Omental fat pad (tissue), 4 donors: ENCODE measurements at places on chromosomes 2 and 18.

DNA sequence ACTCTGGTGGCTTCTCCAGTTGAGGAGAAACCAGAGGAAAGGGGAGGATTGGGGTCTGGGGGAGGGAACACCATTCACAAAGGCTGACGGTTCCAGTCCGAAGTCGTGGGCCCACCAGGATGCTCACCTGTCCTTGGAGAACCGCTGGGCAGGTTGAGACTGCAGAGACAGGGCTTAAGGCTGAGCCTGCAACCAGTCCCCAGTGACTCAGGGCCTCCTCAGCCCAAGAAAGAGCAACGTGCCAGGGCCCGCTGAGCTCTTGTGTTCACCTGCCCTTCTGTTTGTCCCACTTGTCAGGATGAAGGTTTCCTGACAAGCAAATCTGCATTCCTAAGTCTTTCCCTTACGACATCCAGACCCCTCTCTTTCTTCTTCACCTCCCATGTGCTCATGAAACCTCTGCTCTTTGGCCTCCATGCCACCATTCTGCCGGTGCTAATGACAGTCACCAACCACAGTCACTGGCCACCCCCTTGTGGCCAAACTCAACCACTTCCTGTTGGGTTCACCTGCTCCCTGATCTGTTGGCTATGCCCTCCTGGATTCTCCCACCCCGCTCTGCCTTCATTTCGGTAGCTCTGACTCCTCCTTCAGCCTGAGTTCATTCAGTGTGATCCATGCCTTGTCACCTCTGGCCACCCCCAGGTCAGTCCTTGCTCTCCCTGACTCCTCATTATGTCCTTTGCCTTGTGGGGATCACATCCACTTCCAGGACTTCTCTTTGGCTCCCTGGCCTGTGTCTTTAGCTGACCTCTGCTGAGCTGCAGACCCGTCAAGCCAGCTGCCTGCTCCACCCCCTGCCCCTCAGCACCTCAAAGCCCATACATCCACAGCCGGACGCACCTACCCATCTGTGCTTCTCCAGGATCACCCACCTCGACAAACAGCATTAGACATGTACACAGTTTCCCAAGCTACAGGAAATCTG lies 17.6 kb downstream of the EMX1 start:
- no peak for DNase-seq

GRCh38 chr18:33116376-33116775 lies 324.1 kb downstream of the CCDC178 start:
- DNase-seq = no peak

DNA sequence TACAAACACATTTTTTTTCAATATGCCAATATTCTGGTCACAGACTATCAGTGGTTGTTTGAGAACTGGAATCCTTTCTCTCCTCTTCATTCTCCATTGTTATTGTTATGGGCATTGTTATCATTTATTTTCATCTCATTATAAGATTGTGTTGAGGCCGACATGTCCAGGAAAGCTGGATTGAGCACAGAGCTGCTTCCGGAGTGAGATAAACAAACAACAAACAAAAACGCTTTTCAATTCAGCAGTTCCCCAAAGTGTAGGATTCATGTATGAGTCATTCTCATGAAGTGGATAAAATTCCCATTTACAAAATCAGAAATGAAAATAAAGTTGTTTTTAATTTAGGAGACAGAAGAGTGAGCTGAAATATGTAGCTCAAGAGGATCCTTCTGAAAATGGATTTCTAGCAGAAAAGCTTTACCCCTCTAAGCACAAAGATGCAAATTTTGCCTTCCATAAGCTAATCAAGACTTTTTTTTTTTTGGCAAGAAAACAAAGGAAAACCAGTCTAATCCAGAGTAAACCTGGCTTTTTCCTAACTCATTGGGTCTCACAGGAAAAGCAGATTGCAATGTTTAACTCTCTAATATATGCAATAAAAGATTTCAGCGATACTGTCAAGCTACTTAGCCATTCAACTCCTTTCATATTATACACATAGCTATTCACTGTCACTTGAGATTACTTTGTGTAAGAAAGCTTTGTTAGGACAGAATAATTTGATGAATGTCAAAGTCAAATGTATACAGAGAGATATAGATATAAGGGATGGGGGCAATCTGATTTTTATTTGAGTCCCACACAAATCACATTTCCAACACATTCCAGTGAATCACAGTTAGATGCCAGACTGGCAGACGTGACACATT lies 1441.7 kb upstream of the CELF4 start:
- no peak for DNase-seq

- no peak for DNase-seq
Observed at GRCh38 chr18:5195656-5196055, 1.4 kb downstream of the AKAIN1 start.

DNA sequence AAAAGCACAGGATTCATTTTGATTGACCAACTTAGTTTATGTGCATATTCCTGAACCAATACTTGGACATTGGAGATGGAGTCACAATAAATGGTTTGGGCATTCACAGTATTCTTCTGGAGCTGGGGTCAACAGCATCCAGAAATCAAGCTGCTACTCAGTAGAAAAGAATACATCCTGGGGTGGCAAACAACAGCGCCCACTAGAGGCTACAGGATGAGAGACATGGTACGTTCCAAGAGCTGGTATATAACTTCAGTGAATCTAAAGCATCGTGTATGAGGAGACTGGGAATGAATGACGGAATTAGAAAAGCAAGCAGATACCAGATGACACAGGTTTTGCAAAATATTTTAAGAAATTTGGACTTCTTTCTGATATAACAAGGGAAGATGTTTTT lies 142.9 kb upstream of the FIGN start:
- DNase-seq = no peak

DNA sequence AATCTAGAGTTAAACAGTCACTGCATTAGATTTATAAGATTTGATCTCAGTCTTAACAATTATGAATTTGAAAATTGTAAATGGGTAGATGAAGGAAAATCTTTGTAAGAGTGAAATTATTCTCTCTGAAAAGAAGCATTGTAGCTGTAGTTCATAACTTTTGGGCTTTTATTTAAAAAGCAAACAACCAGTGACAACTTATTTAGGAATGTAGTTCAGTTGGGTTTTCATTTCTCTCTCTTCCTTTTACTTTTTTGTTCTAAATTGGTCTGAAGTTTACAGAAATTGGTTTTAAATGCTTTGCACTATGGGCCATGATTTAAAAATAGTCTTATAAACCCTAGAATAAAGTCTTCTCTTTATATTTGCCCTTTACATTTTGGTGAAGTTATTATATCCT lies 296.6 kb downstream of the GULP1 start:
- DNase-seq = no peak

DNA sequence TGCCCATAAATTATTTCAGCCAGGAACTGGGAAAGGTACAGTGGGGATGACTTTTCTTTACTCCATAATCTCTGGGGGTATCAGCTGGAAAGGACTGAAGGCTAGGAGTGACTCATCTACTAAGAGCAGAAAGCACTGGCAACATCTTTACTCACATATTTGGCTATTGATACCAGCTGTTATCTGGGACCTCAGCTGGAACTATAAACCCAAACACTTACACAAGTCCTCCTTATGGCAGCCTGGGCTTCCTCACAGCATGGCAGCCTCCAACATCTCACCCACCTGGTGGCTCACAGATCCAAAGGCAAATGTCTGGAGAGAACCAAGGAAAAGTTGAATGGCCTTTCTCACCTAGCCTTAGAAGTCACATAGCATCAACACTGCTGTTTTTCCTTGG lies 379.0 kb upstream of the RND3 start:
- DNase-seq = no peak

- no peak for DNase-seq
Observed at GRCh38 chr18:56166914-56167313, 471.5 kb downstream of the TXNL1 start.

GRCh38 chr2:242011991-242012764 lies 142.6 kb downstream of the RTP5 start:
- no peak for DNase-seq

- DNase-seq = no peak
Observed at GRCh38 chr2:98298683-98299164, 47.5 kb upstream of the CNGA3 start.

- DNase-seq = no peak
Observed at GRCh38 chr2:32172870-32173269, 7.2 kb downstream of the SLC30A6 start.

- DNase-seq = no peak
Observed at GRCh38 chr2:236045251-236046235, 122.6 kb downstream of the GBX2 start.

DNA sequence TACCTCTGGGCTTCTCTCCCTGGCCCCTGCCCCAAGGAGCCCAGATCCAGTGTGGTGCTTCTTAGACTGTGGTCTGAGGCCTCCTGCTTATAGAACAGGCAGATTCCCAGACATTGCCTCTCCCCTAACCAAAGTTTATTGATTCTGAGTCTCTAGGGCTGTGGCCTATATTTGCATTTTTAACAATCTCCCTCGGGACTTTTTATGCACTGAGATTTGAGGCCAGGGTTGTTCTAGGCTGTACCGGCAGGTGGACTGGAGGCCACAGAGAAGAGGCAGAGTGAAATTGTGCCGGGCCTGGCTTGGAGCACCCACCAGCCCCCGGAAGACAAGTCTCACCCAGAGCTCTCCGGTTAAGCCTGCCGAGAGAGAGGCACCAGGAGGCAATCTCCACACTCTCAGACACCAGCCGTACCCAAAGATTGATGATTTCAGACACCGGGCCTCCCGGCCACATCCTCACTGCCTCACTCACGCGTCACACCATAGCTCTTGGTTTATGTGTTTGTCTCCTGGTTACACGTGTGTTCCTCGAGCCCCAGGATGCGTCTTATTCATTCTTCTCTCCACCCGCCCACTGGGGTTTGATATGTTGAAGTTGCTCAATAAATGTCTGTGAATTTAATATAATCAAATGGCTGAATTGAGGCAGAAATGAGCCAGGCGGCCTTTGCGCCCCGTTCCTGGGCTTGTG lies 203.7 kb downstream of the KLHL29 start:
- no peak for DNase-seq

GRCh38 chr2:96546797-96547196 lies 10.2 kb downstream of the ARID5A start:
- no peak for DNase-seq

DNA sequence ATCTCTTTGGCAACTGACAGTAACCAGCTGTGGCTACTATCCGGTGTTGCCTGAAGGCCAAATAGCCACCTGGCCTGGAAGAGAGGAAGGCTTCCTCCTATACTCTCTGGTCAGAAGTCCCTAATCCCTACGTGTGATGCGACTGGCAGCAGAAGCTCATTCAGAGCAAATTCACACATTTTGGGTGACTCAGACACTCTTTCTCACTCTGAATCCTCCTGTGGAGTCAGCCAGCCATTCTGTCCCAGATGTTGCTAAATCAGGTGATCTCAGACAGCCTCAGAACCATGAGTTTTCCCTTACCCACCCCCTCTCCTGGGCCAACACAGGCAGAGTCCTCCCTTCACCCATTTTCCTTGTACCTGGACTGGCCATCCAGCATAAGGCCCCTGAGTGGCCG lies 34.7 kb downstream of the CFAP53 start:
- DNase-seq = no peak

GRCh38 chr2:109204412-109204811 lies 75.4 kb downstream of the SH3RF3 start:
- no peak for DNase-seq

DNA sequence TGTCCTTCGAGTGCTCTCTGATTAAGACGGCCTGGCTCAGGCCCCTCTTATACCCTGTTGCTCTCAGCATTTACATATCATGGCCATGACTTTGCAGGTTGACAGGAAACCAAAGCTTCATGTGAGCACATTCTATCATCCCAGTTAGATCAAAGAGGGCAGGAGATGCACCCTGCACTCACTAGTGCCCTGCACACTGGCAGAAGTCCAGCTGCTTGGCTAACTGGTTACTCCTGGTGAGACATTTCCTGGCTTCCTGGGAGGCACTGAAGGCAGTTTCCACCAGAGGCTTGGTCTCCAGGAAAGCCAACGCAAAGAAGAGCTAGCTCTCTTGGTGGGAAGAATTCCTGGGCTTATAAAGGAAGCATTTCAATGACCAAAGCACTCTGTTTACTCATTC lies 66.3 kb downstream of the LIPG start:
- DNase-seq = no peak

DNA sequence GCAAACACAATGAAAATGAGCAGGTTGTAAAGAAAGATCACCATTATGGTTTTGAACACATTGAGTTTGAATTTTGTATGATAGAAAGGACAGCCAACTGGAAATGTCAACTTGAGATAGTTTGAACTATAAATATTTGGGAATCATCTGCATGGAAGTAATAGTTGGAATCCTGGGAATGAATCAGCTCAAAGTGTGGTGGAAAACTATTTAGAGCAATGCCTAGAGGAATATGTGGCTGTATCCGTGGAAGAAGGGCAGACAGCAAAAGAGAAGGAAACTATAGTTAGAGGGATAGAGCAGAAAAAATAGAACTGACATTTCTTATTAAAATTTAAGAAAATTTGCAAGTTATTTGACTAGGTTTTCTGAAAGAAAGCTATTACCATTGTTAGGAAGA lies 112.5 kb upstream of the OTX1 start:
- DNase-seq = no peak

DNA sequence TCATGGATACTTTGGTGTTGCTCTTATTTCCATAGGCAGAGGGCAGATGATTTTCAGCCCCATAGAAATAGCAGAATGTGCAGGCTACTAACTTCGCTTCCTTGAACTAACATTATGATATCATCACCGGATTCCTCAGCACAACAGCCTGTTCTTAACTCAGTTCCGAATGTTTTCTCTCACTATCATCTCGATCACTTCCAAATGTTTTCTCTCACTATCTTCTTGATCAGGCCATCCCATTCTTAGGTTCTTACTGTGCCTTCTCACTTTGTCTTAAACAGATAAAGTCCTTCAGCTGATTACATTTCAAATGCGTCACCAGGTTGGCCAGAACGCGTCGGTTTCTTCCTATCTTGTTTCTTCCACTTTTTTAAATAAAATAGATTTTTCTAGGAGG lies 11.4 kb upstream of the MBD2 start:
- DNase-seq = no peak

DNA sequence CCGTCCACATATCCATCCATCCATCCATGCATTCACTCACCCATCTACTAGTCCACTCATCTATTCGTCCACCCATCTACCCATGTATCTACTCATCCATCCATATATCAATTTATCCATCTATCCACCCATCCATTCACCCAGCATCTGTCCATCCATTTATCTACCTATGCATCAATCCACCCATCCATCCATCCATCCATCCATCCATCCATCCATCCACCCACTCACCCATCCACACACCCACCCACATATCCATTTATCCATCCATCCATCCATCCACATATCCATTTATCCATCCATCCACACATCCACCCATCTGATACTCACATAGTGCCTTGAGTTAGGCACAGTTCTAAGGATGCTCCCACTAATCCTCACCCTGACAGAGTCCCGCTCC lies 99.0 kb downstream of the MBP start:
- no peak for DNase-seq

DNA sequence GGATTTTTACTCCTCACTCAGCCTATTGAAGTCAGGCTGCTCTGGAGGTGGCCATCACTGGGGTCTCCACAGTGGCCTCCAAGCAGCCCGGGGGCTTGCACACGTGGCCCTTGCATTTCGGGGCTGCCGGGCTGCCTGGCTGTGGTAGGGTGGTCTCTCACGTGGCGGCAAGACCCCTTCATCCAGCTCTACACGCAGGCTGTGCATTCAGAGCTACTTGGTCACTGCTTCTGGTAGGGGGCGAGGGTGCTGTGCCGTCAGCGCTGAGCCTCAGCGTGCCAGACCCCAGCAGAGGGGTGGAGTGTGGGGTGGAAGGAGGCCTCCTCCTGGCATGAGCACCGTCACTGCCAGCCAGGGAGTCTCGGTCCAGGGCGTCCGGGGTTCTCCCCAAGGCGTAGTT lies 80.6 kb downstream of the SH3BP4 start:
- no peak for DNase-seq
